ENCODE measurements at places on chromosomes 5 and 9. TPM values are rescaled to one million over a fixed set of nuclear protein-coding genes. Genes with fewer than 3 reads are reported as not detected.

The ADAMTSL1 gene
- polyA plus RNA-seq, result not detected

The PTGDS gene
- 36.7 TPM for polyA plus RNA-seq

The CMYA5 gene
- 5.7 TPM for polyA plus RNA-seq

The ROR2 gene
- polyA plus RNA-seq, result 3.2 TPM

The SLF1 gene
- 6.9 TPM for polyA plus RNA-seq

The HAVCR2 gene
- polyA plus RNA-seq, result 1.8 TPM

The ANKRA2 gene
- 11.1 TPM for polyA plus RNA-seq

The SPATA31C1 gene
- polyA plus RNA-seq, result not detected

The CDH6 gene
- polyA plus RNA-seq, result 2.4 TPM

The HTR4 gene
- polyA plus RNA-seq, result 2.8 TPM

The PCDHA11 gene
- 0.21 TPM for polyA plus RNA-seq

The BARX1 gene
- not detected for polyA plus RNA-seq

The PCDHA9 gene
- polyA plus RNA-seq, result not detected

The GTF2H2C gene
- 61.2 TPM for polyA plus RNA-seq

The GDA gene
- polyA plus RNA-seq, result 97.3 TPM

The PCDHGA9 gene
- not detected for polyA plus RNA-seq

The SLC28A3 gene
- not detected for polyA plus RNA-seq

The SPINK5 gene
- 0.53 TPM for polyA plus RNA-seq

The PCDHA6 gene
- polyA plus RNA-seq, result 0.12 TPM

The NR6A1 gene
- 3.0 TPM for polyA plus RNA-seq

The GPR151 gene
- polyA plus RNA-seq, result 0.01 TPM

The TAS2R1 gene
- polyA plus RNA-seq, result not detected

The CEP120 gene
- 4.9 TPM for polyA plus RNA-seq

The RECK gene
- 5.0 TPM for polyA plus RNA-seq

The FOXI1 gene
- polyA plus RNA-seq, result 0.03 TPM

The PKD2L2 gene
- not detected for polyA plus RNA-seq

The ACSL6 gene
- 0.89 TPM for polyA plus RNA-seq

The PCDHGA11 gene
- 1.0 TPM for polyA plus RNA-seq

The ENG gene
- polyA plus RNA-seq, result 3.1 TPM

The TICAM2 gene
- polyA plus RNA-seq, result 1.6 TPM

The MARCOL gene
- not detected for polyA plus RNA-seq

The PRDM9 gene
- polyA plus RNA-seq, result not detected

The CRHBP gene
- 1.1 TPM for polyA plus RNA-seq

The ZNF354C gene
- polyA plus RNA-seq, result 0.45 TPM

The SERF1A gene
- 3.3 TPM for polyA plus RNA-seq

The TENT4A gene
- 10.0 TPM for polyA plus RNA-seq

The ZDHHC11B gene
- polyA plus RNA-seq, result 13.7 TPM

The ROPN1L gene
- not detected for polyA plus RNA-seq

Data from small intestine (tissue), 16 donors.